ENCODE measurements at places on chromosomes 1 and 21.

DNA sequence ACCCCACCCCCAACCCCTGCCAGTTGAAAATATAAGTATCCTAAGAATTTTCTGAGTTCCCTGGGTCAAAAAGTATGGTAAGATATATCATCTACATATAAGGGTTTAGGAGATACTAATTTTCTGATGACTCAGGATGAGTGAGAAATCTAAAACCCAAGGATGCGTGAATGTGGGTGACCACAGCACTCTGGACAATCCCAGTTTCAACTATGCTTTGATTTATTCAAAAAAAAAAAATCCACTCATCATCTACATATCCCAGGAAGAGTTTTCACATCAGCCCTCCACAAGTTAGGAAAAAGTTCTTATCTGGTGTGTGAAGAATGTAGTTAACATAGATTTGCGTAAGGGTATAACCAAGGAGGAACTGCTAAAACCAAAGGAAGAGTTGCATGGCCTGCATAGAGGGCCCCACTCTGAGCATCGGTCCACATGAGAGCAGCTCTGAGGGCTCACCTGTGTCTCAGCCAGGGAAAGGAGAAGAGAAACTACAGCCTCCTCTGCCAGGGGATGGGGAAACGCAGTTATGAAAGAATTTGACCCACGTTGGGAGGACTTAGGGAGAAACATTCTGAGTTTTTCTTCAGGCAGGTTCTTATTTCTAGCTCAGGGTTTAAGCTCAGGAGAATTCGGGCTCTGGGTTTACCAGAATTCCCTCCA is 18.8 kb downstream of the LAMB3 start:
- DNase-seq = no peak

DNA sequence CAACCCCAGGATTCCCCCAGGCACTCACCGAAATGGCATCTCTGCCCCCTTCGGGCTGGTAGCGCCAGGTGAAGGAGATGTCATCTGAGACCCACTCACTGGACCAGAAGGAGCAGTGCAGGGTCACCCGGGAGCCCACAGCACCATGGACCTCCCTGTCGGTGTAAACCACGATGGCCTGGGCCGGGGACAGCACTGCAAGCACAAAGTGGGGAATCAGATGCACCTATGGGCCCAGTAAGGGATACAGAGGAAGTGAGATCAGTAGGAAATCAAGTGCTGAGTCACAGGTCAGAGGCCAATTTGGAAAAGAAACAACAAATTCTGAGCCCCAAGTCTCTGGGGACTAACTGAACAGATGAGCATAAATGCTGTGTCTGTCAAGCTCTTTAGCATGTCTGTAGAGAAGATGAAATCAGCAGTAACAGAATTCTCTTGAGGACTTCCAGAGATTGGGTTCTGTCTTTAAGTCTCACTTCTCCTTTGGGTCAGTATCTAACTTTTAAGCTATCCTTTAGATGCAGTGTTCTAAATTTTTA is 2.5 kb downstream of the MPZ start:
- DNase-seq = peak; percentile 80

GRCh38 chr21:18000981-18001686 is 182.0 kb upstream of the C21orf91 start:
- DNase-seq = no peak

GRCh38 chr1:156510709-156511108 is 10.1 kb upstream of the MEF2D start:
- DNase-seq = no peak

DNA sequence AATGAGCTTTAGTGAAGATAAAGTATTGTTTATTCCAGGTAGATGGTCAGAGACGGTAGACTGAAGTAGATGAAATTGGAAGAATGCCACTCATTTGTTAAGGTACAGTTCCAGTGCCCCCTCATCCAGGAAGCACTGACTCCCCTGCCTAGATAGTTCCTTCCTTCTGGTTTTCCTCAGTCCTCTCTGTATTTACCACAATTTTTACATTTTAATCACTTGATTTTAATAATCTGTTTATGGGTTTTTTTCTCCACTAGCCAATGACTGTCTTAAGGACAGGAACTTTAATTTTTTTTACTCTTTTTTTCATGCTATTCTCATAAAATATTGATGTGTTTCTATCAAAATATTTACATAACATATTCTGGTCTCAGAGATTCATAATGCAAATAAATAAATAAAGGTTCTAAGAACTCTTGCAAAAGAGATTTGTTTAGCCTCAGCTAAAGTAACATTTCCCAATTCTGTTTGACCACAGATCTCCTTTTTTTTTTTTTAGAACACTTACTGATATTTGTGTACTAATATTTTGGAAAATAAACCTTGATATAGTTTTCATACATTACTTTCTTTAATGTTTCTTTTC is 651.6 kb downstream of the PLPP3 start:
- no peak for DNase-seq

DNA sequence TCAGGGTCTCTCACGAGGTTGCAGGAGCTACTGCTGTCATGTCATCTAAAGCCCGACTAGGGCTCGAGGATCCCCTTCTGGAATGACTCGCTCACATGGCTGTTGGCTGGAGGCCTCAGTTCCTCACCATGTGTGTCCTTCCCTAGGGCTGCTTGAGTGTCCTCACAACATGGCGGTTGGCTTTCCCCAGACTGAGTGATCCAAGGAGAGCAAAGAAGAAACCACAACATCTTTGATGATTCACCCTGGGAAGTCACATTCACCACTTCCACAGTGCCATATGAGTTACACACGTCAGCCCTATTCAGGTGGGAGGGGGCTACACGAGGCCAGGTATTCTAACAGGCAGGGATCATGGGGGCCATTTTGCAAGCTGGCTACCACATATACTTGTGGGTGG is 64.9 kb downstream of the FHAD1 start:
- DNase-seq = peak; percentile 23

DNA sequence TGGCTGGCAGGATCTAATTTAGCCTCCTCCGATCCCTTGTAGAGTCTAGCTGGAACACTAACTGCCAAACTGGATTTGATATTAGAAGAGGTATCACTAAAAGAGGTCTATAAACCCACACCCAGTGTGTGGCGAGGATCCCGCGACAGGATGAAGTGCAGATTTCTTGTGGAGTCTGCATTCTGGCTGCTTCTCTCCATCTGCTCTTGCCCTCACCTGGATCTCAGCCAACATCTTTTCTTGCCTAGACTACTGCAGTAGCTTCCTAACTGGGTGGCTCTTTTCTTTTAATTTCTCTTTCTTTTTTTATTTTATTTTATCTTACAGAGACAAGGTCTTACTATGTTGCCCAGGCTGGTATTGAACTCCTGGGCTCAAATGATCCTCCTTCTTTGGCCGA is 48.9 kb upstream of the CAPZB start:
- no peak for DNase-seq

- no peak for DNase-seq
Measured at GRCh38 chr1:39840507-39840906, 42.8 kb downstream of the TRIT1 start.

- DNase-seq = no peak
Measured at GRCh38 chr1:95093296-95093695, 20.5 kb upstream of the ALG14 start.

GRCh38 chr1:161421456-161421855 is 53.8 kb upstream of the CFAP126 start:
- no peak for DNase-seq

GRCh38 chr21:44914176-44914874 is 6.4 kb downstream of the ITGB2 start:
- DNase-seq = no peak

DNA sequence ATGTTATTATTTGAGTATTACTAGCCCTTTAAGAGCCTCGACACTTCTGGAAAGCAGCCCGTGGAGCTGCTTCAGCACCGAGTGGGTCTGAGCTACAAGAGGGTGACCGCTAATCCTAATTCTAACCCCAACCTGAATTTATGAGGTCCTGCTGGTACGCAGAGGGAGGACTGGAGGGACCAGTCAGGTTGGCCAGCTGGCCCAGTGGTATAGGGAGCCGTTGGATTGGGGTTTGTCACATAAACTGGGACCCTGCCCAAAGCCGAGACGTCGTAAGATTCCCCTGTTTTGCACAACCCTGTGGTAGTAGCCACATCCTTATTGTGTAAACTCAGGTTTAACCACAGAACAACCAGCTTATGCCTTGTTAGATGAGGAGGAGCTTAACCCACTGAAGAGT is 60.8 kb upstream of the F3 start:
- DNase-seq = no peak

DNA sequence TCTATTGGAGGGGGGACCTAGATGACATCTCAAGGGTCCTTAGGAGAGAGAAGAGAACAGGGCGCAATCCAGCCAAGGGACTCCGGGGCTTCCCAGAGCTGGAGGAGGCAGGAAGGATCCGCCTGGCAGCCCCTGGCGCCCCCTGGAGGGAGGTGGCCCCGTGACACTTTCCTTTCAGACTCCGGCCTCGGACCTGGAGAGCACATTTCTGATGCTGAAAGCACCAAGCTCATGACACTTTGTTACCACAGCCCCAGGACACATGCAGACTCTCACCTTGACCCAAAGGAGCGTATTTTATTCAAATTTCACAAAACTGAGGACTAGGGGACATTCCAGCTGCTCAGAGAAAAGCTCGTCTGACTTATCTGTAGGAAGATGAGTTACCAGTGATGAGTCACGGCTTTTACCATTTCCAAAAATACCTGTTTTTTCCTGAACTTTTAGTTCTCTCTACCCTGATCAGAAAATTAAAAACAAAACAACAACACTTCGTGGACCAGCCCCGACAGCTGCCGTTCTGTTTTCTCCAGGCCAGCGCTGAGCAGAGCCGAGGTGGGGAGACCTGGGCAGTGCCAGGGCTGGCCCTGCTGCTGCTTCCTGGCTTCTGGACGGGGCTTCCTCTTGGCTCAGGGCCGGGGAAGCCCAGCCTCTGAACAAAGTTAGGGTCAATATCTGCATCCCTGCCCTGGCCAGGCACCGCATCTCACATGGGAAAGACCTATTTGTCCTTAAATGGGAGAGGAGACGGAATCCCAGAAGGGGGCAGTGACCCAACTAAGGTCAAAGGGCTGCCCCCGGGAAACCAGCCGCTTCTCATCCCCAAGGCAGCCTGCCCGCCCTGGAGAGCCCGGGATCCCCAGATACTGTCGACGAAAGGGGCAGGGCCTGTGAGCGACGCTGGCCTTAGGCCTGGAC is 21.6 kb upstream of the POFUT2 start:
- DNase-seq = peak; percentile 84

DNA sequence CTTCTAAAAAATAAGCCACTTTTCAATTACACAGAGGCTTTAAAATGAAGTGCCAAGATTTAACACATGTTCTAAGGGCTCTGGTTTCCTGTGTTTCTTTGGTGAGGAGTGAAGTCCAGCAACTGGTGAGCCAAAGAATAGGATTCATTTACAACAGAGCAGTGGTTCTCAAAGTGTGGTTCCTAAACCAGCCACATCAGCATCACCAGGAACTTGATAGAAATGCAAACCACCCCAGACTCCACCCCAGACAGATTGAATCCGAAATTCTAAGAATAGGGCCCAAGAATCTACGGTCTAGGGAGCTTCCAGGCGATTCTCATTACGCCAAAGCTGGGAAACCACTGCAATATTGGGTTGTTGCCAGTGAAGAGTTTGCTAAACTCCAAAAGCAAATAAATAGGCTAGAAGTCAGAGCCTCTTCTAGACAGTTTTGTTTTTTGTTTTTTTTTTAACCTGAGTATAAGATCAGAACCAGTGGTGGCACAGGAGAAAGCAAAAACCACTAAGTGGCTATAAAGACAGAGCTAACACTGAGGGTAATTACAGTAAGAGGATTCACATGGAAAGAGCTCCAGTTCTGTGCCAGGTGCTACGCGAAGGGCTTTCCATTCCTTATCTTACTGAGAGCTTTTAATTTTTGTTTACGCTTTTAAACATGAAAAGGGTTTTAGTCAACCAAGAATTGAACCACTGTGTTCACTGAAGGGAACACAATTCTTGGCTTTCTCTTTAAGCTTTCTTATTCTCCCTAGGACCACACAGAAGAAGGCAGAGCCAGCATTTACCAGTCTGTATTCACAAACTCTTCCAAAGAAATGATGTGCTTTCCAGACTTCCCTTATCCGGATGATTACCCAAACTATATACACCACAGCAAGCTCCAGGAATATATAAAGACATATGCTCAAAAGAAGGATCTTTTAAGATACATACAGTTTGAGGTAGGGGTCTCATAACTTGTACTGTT is 42.4 kb upstream of the FMO2 start:
- DNase-seq = peak; percentile 28
